ENCODE measurements at places on chromosomes 5 and 9. TPM values are rescaled to one million over a fixed set of nuclear protein-coding genes. Genes with fewer than 3 reads are reported as not detected.

The BHMT2 gene
- 21.8 TPM for polyA plus RNA-seq

The NDUFA8 gene
- polyA plus RNA-seq, result 683 TPM

The PDZD2 gene
- polyA plus RNA-seq, result 40.4 TPM

The LCP2 gene
- 3.0 TPM for polyA plus RNA-seq

The WDR70 gene
- polyA plus RNA-seq, result 9.4 TPM

The C9orf50 gene
- not detected for polyA plus RNA-seq

The PHF24 gene
- 0.07 TPM for polyA plus RNA-seq

The NUTM2F gene
- polyA plus RNA-seq, result not detected

The CDK7 gene
- polyA plus RNA-seq, result 13.6 TPM

The SPINK6 gene
- polyA plus RNA-seq, result not detected

The WNT8A gene
- polyA plus RNA-seq, result not detected

The CCDC127 gene
- 6.1 TPM for polyA plus RNA-seq

The CRB2 gene
- polyA plus RNA-seq, result 0.02 TPM

The C9 gene
- polyA plus RNA-seq, result not detected

The SPINK14 gene
- polyA plus RNA-seq, result not detected

The ZFP37 gene
- 0.93 TPM for polyA plus RNA-seq

The PCDHGB7 gene
- polyA plus RNA-seq, result 3.5 TPM

The TBC1D9B gene
- polyA plus RNA-seq, result 39.3 TPM

The ISL1 gene
- not detected for polyA plus RNA-seq

The FBP2 gene
- polyA plus RNA-seq, result not detected

The C5orf58 gene
- 0.68 TPM for polyA plus RNA-seq

The PCDHGA6 gene
- 2.2 TPM for polyA plus RNA-seq

The MLLT3 gene
- polyA plus RNA-seq, result 7.5 TPM

The INSL4 gene
- not detected for polyA plus RNA-seq

The ANKH gene
- 60.9 TPM for polyA plus RNA-seq

The SOX30 gene
- polyA plus RNA-seq, result 0.41 TPM

The CNTFR gene
- polyA plus RNA-seq, result 55.0 TPM

The EPB41L4B gene
- polyA plus RNA-seq, result 11.2 TPM

The HBEGF gene
- 31.0 TPM for polyA plus RNA-seq

The FGF18 gene
- polyA plus RNA-seq, result 1.2 TPM

The TRPM3 gene
- 0.38 TPM for polyA plus RNA-seq

The HCN1 gene
- polyA plus RNA-seq, result 5.1 TPM

The TICAM2 gene
- 1.5 TPM for polyA plus RNA-seq

The TAL2 gene
- polyA plus RNA-seq, result 0.16 TPM

The PDCD1LG2 gene
- 1.8 TPM for polyA plus RNA-seq

All from right cardiac atrium (tissue), 5 donors.